Midbrain (tissue), 1 donor: ENCODE measurements at places on chromosomes 5 and 9.

DNA sequence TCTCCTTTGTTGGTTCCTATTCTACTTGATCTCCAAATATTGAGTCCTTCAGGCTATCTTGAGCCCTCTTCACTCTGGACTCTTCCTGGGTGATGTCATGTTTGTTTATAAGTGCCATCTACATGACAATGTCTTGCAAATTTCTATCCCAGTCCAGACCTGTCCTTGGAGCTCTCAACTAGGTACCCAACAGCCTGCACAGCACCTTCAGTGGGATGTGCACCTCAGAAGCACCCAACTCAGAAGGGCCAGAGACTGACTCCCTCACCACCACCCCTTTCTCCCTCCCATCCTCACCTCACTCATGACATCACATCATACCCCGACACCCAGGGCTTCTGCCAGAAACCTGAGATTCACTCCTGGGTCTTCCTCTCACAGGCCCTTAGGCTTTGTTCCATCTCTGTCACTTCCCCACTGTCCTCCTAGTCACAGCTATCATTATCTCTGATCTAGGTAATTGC, 14.4 kb downstream of the TXN start:
- no peak for DNase-seq

DNA sequence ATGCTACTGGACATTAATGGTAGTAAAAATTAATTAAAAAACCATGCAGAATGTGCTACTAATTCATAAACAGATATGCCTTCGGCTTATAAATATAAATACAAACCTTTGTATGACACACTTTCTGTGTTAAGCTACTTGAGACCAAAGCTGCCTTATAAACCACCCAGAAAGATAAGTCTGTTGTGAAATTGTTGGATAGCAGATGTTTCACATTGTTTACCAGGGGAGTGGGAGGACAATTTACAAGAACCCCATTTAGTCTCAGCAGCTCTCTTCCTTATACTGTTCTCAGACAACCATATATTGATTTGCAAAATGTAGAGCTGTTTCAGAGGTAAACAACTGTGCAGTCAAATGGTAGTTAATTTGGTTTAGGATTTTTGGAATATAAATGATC, 524.4 kb downstream of the PRR16 start:
- DNase-seq, result no peak

DNA sequence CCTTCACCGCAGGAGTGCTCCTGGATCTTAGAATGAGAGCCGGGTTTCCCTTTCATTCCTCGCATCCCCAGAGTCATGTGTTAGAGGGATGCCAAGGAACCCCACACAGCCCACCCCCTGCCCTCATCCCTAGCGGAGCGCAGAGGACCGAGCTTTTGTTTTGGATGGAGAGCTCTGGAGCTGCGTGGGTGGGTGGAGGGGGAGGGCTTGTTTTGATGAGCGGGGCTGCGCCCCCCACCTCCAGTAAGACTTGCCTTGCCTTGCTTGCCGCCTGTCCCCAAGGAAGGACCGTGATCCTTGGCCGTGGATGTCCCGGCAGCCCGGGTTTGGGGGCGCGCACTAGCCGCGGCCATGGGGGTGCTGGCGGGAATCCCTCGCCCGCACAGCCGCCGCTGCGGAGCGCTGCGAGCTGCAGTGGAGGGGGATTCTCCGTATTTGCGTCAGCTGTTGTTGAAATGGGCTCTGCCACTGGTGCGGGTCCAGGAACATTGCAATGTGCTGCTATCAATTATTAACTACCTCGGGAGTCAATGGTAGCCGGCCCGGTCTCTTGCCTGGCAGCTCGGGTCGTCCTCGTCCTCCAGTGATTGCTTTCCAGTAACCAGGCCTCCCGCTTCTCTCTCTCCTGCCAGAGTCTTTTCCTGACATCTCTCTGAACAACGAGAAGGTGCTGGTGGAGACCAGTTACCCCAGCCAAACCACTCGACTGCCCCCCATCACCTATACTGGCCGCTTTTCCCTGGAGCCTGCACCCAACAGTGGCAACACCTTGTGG, 1.0 kb downstream of the EGR1 start:
- no peak for DNase-seq

- no peak for DNase-seq
These were observed 3.8 kb downstream of the RGMB start for GRCh38 chr5:98777295-98777694.

- no peak for DNase-seq
These were observed 90.8 kb downstream of the ARHGAP26 start for GRCh38 chr5:142861011-142861410.

GRCh38 chr9:70962761-70963440, 158.5 kb downstream of the TRPM3 start:
- no peak for DNase-seq

DNA sequence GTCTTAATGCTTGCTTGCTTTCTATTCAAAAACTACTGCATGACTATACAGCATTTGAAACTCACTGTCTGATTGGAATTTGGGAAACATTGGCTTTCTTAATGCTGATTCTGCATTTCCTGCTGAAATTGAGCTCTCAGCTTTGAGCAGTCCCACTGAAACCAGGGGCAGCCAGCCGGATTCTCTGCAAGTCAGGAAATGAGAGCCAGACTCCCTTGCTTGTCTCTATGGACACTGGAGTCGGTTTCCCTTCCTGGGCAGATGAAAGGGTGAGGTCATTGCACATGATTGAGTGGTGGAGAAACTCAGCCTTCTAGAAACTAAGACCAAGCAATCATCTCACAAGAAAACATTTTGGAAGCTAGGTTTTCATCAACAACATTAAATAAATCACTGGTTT, 119.7 kb upstream of the SPATA31C2 start:
- DNase-seq, result peak; percentile 52

GRCh38 chr9:34375901-34376595, 650 bp downstream of the MYORG start:
- peak; percentile 35 for DNase-seq

GRCh38 chr5:43425983-43426382, 13.8 kb upstream of the CCL28 start:
- no peak for DNase-seq

- peak; percentile 69 for DNase-seq
These were observed 389.6 kb downstream of the SEMA5A start for GRCh38 chr5:9156282-9156681.

GRCh38 chr9:90926936-90927335, 125.3 kb downstream of the SYK start:
- DNase-seq, result no peak

DNA sequence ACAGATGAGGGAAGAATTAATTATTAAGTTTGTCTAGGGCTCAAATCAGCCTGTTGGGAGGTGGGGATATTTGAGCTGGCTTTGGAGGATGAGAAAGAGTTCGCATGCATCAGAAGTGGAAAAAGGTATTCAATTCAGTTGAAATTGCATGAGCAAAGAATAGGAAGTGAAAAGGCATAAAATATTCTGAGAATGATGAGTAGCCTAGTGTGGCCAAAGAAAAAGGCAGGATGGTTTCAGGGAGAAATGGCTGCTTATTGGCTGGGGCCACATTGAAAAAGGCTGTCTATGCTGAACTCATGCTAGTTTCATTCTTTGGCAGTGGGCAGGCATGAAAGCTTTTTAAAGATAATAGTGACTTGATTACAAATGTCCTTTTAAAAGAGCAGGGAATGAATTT, 235.4 kb upstream of the RIOK2 start:
- DNase-seq, result no peak

GRCh38 chr5:116382032-116382873, 192.4 kb downstream of the SEMA6A start:
- DNase-seq, result no peak

GRCh38 chr5:44885903-44886302, 77.2 kb downstream of the MRPS30 start:
- DNase-seq, result no peak

GRCh38 chr5:172911628-172911880, 47.7 kb upstream of the RPL26L1 start:
- no peak for DNase-seq

DNA sequence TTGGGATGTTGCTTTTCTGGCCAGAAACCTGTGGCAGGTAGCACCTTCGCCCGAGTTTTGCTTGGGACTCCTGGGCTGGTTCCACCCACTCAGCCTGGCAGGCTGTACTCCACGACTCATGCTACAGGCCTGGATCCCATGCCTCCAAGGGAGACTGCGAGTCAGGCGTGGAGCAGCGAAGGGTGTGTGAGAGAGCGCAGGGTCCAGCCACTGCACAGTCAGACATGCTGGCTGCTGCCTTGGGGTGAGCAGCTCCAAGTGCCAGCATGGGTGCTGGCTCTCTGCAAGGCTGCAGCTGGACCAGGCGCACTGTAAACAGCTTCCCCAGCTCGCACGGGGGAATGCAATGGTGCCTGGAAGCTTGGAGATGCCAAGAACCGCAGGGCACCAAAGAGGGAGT, 249.6 kb upstream of the EDIL3 start:
- no peak for DNase-seq

DNA sequence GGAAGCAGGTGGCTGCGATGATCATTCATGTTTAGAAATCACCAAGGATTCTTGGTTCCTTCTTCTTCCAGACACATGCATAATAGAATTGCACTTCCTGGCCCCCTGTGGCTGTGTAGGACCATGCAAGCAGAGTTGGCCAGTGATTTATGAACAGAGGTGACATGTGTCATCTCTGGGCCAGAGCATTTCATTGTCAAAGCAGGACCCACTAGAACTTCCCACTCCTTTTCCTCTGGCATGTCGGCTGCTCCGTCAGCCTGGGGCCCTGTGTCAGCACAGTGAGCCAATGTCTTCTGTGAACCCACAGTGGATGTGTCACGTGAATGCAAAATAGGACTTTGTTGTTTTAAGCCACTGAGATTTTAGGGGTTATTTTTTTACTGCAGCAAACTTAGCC, 59.2 kb downstream of the HSD17B3 start:
- peak; percentile 42 for DNase-seq

DNA sequence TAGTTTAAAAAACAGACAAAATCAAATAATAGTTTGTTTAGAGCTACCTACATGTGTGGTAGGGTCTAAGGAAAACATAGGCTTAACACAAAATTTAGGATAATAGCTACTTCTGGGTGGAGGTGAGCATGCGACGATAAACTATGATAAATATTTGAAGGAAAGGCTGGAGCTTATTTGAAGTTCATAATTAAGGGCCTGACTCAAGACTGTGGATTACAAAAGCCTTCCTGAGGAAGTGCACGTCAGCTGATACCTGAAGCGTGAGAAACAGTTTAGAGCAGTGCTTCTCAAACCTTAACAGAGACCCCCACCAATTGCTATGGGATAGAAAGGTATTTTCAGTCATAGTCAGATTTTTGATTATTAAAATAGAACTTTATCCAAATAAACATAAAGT, 20.4 kb upstream of the UBLCP1 start:
- DNase-seq, result no peak

GRCh38 chr9:130662970-130663257, 1.5 kb upstream of the PRDM12 start:
- DNase-seq, result no peak

DNA sequence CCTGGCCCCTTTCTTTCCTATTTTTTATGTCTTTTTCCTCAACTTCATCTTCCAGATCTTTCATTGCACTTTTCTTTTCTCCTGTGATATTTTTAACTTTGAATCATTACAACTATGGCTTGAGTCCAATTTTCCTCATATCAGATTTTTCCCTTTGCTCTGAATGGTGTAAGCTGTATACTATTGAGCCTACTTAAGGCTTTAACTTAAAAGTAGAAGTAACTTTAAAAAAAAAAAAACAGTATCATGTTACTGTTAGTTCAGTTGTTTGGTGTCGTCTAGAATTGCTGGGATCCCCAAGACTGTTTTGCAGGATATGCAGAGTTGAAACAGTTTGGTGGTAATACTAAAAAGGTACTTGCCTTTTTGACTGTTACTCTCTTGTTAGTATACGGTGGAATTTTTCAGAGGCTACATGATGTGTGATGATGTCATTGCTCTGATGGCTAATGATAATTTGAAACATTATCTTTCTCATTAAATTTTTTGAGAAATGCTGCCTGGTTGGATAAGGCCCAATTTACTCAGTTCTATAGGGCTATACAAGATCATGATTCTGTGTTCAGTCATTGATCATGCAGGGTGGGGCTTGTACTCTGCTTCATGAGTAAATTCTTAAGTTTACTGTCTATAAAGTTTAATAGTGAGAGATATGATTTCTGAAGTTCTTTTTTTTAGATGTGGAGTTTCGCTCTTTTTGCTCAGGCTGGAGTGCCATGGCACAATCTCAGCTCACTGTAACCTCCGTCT, 8.8 kb downstream of the NAA35 start:
- DNase-seq, result no peak

DNA sequence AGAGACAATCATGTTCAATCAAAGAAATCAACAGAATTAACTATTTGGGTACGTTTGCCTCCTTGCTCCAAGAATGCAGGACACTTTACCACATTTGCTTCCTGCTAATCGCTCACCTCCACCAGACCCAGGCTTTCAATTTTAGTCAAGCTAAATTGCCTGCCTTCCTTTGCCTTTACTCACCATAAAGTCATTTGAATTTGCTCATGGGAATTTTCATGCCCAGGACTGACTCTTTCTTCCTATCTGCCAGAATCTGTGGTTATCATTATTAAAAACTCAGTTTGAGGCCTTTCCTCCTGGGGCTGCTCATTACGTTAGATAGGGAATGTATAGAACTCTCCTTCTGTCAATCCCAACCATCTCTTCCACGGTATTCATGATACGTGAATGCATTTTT, 1935.3 kb upstream of the WWC1 start:
- no peak for DNase-seq

- no peak for DNase-seq
These were observed 33.6 kb upstream of the MAMDC2 start for GRCh38 chr9:70010015-70010414.

DNA sequence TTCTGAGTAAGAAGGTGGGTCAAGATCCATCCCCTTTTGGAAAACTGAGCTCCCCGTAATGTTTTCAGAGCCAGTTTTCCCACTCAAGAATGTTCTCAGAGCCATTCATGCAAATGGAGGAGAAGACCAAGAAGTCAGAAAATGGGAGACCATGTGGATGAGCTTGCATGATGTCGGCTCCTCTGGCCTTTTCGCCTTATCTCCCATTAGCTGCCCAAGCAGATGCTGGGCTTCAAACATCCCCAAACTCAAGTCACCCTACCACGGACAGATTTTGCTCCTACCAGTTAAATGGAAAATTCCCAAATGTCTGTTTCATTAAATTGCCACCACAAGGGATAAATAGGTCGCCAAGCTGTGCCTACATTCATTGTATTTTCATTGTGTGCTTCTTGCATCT, 161.4 kb downstream of the ICE1 start:
- no peak for DNase-seq

DNA sequence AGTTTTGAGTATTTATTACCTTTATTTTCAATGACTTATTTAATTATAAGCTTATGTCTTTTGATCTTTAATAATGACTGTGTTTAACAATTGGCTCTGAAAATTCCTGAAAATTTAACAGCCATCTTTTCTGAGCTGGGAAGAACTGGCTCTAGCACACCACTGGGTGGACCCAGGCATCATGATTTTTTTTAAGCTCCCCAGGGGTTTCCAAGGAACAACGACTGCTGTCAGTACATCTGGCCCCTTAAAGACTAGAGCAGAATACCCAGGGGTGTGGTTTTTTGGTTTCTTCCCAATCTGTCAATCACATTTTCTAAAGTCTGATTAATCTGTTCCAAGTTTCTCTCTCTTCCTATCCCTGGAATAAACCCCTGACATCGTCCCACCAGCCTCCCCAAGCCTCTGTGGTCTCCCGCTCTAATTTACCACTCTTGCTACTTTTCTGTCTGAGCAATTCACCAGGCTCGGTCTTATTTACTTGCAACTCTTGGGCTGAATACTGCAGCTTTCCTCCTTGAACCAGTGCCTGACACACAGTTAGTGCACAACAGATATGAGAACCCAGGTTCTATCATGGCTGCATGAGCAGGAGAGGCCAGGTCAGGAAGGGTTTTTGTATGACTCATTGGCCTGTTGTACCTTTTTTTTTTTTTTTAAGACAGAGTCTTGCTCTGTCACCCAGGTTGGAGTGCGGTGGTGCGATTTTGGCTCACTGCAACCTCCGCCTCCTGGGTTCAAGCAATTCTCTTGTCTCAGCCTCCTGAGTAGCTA, 321.9 kb downstream of the ZSWIM6 start:
- DNase-seq, result no peak
